NCI-H1694 (cell line): ENCODE measurements at places on chromosomes 5 and 9.

DNA sequence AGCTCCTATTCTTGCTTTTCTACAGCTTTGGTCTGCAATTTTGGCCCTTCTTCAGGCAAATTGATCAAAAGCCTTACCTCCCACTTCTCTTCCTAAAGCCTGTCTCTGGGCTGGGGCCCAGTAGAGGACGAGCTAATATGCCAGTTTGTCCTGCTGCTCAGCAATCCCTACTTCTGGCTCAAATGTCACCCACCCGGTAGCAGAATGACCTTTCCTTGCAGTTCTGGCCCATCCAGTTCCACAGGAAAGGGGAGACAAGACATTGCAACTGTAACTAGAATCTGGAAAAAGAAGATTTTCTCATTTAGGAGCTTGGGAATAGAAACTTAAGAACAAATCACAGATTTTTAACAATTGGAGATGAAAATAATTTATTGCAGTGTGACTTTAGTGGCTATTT lies 261.5 kb downstream of the RAB3C start:
- DNase-seq: no peak

GRCh38 chr9:78031444-78031892 lies at the start of gene GNAQ:
GNAQ (minus strand) TSS chr9:78031811; CDS start chr9:78031235, 576 bp downstream.
- DNase-seq: no peak

DNA sequence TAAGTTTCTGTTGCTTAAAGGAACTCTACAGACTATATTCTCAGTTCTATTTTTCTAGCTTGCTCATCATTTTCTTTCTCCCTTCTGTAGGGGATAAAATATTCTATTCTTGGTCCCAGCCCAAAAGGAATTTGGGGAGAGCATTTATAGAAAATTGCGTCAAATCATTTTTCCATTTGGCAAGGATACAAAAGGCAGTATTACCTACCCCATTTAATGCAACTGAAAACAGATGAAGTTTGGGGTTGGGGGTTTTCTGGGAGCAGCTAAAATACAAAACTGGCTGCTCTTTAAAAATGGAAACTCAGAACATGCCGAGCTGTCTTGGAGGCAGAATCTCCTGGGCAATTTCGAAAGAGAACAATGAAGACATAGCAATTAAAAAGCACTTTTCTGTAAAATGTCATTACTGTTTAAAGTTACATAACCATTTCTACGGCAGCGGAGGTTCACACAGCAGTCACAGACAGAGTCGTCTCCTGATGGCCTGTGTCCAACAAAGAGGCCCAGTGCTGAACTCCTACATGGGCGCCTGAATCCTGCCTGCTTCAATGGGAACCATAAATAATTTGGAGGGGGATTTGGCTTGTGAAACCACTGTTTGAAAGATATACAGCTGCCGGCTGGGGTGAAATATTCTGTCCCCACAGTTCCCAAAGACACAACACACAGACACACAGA lies 152.4 kb downstream of the BRINP1 start:
- DNase-seq: no peak

- DNase-seq: no peak
Measured at GRCh38 chr5:33114361-33114760, 326.4 kb upstream of the TARS1 start.

DNA sequence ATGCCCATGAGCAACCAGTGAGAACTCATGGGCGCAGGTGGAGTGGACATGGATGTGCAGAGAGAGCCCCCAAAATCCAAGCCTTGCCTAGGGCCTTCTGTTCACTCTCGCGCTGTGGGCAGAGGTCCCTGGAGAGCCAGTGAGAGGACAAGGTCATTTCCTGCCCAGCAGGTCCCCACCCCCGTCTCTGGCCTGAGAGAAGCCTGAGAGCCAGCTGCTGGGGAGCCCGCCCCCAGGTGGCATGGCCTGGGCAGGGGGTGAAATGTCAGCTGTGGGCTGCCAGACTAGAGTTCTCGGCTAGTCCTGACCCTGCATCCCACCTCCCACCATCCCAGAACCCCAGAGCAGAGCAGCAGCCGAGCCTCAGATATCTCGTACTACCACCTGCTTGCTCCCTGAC lies 85.3 kb downstream of the BARX1 start:
- DNase-seq: no peak

DNA sequence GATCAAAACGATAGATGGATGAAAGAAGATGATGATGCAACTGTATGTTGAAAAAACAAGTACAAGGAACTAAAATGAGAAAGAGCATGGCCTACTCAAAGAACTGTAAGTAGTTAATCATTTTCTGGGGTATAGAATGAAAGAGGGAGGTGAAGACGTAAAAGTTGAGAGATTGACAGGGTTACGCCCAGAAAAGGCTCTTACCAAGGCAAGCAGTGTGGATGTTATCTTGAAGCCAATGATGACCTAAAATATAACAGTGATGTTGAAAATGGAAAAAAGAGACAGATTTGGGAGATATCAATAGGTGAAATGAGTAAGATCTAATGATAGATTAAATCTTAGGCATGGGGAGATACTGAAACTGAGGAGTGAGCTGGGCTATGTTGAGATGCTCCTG lies 80.4 kb upstream of the GNAQ start:
- DNase-seq: no peak

- no peak for DNase-seq
Measured at GRCh38 chr5:139962445-139962844, 80.7 kb downstream of the NRG2 start.

- no peak for DNase-seq
Measured at GRCh38 chr5:15926586-15926985, 253.0 kb downstream of the MARCHF11 start.

DNA sequence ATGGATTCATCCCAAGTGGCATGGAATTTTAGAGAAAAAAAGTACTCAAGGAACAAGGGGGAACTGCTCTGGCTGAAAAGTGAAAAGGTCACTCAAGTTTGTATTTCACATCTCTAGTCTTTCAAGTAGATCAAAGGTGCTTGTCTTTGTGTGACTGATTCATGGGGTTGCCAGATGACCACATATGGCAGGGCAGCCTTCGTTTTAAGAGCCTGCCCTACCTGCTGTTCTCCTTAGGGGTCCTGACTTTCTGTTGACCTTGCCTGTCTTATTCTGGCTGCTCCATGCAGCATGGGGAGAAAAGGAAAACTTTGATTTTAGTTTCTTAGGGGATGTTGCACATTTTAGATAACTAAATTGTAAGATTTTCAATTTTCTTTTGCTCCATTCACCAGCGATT lies 877.7 kb downstream of the TLE1 start:
- DNase-seq: no peak

DNA sequence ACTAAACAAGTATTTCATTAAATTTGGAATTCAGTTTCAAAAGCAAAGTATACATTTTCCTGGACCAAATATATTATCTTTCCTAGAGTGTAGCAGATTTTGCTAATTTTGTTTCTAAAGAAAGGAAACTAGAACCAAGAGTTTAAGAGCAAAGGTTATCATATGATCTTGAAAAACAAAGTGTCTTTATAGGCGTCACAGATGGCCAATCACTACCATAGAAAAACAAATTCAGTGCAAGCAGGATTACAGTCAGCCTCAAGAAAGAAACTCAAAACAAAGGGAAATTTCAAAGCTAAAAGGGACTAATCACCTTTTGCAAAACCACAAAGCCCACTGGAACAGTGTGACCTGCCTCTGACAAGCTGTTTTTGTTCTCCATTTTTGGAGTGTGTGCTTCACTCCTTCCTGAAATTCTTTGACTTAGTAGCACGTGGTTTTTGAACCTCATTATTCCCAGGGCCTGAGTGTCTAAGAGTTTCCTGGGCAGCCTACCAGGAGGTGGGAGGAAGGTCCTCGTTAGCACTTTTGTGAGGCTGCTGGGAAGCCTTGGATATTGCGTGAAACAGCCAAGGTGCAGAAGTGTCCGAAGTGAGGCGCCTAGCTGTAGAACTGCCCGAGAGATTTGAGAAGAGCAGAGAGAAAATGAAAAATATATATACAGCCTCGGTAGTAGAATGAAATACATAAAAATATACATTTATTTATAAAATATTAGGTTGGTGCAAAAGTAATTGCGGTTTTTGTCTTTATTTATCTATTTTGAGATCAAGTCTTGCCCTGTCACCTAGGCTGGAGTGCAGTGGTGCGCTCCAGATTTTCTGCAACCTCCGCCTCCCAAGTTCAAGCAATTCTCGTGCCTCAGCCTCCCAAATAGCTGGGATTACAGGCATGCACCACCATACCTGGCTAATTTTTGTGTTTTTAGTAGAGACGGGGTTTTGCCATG lies 246.1 kb downstream of the MARCHF11 start:
- no peak for DNase-seq

- no peak for DNase-seq
Measured at GRCh38 chr5:81838307-81838906, 87.5 kb upstream of the SSBP2 start.

DNA sequence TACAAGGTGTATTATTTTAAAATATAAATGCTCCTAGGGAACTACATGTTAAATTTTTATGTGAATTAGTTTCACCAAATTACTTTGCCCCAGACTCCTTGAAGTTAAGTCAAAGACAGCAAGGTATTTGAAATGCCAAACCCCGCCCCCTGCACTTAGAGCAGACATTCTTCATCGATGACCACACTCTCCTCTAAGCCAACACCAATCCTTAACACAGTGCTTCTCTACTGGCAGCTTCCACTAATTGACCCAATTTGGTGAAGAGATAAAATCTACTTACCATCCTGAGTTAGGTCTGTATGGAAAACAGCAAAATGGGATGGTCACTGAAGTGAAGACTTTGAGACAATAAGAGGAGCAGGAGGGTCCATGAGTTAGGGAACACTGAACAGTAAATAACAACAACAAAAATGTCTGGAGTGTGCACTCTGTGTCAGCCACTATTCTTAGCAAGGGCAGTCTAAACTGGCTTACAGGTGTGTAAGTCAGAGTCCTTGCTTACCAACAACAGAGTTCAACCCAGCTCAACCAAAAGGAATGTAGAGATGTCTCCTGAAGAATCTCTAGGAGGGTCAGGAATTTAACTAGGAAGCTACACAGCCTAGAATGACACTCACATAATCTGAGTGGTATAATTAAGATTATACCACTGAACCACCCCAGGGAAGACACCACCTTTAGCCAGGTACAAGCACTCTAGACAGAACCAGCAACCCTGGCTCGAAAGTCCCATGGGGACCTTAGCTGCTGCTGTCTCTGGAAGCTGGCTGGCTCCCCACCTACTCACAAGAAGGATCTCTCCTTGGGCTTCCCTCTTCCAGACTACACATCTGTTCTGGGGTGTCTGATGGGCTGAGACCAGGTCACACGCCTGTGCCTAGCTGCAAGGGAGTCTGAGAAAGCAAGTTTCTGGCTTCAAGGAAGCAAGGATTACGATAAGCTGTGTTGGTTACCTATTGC lies 8.8 kb upstream of the UBE2QL1 start:
- DNase-seq: no peak

- DNase-seq: no peak
Measured at GRCh38 chr5:124231230-124231629, 515.2 kb downstream of the ZNF608 start.

DNA sequence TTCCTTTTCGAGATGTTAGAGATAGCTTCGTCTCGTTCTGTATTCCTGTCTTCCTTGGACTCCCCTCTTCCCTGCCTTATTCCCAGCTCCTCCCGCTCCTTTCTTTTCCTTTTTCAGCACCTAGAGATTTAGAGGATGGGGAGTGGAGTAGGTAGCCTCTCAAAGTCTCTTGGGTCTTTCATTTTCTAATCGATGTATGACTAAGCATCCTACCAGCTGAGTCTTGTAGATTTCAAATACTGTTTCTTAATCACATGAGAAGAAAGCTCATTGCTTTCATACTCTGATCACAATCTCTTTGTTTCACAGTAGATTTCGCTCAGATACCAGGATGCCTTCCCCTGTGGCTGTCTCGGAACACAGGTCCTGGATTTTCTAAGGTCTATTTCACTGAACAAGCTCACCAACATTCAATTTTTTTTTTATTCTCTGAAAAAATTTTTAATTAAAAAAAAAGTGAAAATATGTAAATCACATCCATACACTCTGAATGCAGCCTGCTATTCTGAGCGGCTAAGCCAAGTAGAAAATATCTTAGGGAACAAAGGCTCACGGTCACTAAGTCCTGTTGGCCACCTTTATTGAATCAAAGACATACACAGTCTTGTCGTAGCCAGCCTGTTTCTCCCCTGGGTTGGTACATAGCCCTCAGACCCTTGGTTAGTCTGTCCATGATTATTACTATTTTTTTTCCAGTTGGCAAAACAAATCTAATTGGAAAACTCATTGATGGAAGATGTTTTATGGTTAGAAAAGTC lies 413.8 kb downstream of the KDM4C start:
- DNase-seq: no peak

DNA sequence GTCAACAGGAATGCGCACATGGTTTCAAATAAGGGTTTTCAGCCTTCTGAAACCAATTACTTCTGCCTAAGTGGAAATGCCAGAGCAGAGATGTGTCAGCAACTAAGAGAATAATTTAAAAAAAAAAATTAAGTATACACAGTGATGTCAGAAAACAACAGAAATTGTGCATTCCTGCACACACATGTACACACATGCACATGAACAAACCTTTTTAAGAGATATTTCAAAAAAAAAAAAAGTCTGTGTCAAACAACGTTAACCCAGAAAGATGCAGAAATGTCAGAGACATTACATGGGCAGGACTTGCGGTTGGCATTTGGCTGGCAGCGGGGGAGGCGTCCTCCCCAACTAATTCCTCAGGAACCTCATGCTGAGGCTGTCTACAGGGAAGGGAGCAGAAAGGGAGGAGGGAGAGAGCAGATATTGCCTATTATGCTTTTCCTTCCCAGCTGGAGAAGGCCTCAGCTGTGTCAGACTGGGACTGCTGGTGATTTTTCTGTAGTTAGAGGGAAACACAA lies 536.9 kb upstream of the WWC1 start:
- no peak for DNase-seq

- DNase-seq: peak; percentile 77
Measured at GRCh38 chr5:101678481-101679193, 617.4 kb downstream of the SLCO4C1 start.

DNA sequence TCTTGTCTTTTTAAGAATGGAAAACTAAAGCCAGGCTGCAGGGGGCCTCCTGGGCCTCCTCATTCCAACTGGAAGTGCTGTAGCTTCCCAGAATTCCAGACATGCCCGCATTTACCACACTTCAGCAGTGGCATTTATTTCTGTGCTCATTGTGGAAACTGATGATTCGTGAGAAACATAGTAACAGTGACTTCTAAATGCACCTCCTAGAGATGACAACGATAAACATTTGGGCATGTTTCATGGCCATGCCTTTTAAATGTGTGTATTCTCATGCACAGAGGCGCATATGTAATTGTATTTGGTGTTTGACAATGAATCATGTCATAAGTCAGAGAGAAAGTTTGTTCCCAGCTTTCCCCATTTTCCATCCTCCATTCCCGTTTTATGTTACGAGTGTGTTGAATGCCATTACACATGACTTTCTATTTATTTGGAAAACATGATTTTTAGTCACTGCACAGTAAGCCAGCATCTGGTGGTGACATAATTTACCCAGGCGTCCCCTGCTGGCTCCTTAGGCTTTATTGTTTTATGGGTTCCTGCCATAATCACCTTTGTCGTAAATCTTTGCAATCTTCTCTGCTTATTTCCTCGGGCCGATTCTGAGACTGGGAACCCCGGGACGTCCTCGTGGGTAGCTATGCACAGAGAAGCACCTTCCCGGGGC lies 68.8 kb upstream of the FCN2 start:
- no peak for DNase-seq
